ENCODE measurements at places on chromosomes 11 and 22.

- peak; percentile 80 for DNase-seq
Observed at GRCh38 chr11:35682230-35683173, 19.9 kb downstream of the TRIM44 start.

- no peak for DNase-seq
Observed at GRCh38 chr22:21984793-21985192, 2.2 kb upstream of the TOP3B start.

- no peak for DNase-seq
Observed at GRCh38 chr11:36601155-36601554, 3.1 kb upstream of the RAG2 start.

GRCh38 chr22:46936378-46936903 is 174.0 kb downstream of the TBC1D22A start:
- no peak for DNase-seq

- DNase-seq: no peak
Observed at GRCh38 chr11:71244116-71244810, 8.1 kb downstream of the SHANK2 start.

GRCh38 chr11:117691218-117691514 is 105.8 kb downstream of the DSCAML1 start:
- peak; percentile 83 for DNase-seq

- DNase-seq: no peak
Observed at GRCh38 chr11:12653729-12654128, 20.5 kb upstream of the TEAD1 start.

- no peak for DNase-seq
Observed at GRCh38 chr11:134355656-134356055, 23.9 kb downstream of the GLB1L2 start.

DNA sequence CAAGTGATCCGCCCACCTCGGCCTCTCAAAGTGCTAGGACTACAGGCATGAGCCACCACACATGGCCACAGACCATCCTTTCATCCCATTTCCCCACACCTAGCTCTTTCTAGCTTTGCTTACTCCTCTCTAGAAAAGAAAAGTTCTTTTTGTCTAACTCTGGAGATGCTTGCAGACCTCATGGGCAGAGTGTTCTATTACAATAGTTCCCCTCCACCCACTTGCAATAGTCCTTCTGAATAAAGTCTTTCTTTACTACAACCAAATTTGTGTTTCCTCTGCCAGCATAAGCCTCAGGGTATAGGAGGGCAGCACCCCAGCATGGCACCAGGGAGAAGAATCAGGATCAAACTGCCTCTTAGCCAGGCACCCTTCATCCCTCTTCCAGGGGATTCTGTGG is 18.8 kb upstream of the RTL6 start:
- no peak for DNase-seq

- no peak for DNase-seq
Observed at GRCh38 chr11:5476186-5476819, 12.2 kb upstream of the OR52D1 start.

Measured in NCI-H1092 treated with DMSO at 0.1 percent for 48 hours (cell line).